Spleen (tissue), 13 donors: ENCODE measurements at places on chromosomes 1 and 21.

DNA sequence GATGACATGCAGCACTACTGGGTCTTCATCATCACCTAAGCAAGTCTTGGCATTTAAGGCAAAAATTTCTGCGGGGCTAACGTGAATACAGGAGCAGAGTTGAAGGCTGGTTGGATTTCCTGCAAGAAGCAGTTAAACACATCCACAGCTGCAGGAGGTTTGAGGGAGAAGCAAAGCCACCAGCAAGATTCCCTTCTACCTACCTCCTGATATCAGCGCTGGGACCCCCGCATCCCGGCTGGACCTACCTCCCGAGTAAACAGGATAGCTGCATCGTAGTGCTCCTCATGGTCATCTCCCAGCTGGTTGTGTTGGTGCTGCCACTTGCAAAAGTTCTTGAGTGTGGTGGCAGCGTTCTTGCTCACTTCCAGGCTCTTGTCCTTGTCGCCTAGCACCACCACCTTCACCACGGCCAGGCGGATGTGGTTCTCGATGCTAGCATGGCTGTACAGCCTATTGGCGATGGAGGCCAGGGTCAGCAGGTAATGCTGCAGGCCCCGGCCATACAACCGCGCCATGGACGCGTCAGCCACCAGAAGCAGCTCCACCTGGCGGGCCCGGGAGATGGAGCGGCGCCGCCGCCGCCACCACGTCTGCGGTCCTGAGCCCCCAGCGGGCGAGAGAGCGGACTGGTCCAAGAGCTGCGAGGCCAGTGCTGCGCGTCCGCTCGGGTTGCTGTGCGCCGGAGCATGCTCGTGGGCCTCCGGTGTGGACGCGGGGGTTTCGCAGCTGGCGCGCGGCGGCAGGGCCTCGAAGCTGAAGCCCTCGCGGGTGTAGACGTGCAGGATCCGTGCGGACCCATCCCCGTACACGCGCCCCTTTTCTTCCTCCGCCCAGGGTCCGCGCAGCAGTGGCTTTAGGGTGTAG is 1.6 kb downstream of the ADAMTS5 start:
- peak; percentile 78 for DNase-seq

DNA sequence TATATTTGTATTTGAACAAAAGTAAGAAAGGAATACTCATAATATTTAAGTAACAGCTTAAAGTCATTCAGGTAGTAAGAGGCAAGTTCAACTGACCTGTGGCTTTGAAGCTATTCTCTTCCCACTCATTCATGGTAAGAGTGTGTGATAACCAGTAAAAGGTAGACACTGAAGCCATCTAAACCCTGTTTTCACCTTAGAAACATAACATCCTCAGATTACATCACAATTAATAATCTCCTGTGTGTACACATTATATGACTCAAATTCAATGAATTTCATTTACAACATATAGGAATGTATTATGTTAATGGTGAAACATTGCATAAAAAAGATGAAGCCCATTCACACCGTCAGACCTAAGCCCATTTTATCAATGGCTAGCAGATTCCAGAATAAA is 364.8 kb upstream of the SNX7 start:
- DNase-seq, result no peak

DNA sequence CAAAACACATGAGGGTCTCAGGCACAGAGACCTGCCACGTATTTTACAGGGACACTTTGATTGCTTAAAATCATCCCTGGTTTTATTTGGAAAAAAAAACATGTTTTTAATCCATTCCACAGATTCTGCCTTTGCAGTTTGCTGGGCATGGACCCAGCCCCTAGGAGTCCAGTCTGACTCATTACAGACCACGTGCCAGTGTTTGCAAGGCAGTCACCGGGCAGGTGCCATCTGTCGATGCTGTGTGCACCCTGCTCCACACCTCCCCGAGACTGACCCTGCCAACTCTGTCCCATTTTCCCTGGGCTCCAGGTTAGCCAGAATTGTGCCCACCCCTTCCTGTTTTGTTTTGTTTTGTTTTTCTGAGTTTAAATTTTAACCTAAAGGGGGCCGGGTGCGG is 148.4 kb upstream of the TMEM51 start:
- DNase-seq, result no peak

DNA sequence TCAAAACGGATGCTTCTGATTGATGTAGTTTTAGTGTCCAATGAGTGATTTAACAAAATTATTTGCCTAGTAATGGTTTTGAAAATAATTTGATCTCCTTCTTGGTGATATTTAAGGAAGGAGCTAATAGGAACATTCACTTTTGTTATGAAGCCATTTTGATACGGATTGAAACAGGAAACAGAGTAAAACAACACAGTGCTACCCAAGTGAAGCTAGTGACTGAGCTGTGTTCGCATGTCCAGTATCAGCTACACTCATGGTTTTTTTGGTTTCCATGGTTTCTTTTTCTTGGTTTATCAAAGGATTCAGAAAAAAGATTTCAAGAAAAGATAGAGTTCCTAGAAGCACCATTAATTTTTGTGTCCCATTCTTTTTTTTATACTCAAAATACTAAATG is 40.1 kb upstream of the PLEKHO1 start:
- no peak for DNase-seq

DNA sequence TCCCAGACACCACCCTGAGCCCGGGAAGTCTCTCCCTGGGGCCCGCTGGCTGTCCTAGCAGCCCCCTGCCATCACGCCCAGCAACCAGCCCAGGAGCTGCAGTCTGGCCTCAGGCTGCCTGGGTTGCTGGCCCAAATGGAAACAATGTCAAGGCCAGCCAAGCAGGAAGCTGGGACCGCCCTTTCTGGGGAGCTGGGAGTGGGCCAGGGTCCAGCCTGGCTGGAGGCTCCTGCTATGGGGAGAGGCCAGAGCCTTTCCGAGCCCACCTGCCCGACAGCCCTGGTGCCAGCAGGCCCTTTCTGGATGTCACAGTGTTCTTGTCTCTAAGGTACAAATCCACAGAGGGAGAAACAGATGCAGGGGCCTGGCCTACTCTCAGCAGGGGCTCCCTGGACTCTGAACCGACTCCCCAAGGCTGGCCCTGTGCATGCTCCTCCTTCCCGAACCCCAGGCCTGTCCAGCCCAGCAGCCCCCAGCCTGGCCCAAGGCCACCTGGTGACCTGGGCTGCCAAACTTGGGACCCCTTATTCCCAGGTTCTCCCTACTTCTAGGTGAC is 1.2 kb upstream of the MMEL1 start:
- DNase-seq, result peak; percentile 69

DNA sequence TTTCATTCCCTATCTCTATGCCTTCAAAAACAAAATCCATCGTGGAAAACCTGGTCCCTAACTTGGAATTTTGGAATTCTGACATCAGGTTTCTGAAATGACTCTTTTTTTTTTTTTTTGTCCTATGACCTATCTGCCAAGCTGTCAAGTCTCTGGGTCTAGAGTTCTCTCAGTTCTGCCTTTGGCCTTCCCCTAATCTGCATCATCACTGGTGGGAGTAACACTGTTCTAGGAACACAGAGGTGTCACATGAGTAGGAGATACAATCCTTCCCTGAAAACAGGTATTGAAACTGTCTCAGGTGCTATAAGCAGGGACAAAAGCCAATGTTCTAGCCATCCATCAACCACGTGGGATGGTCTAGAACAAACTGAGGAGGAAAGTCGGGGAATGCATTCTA is 142.0 kb upstream of the ATP1B1 start:
- DNase-seq, result no peak

DNA sequence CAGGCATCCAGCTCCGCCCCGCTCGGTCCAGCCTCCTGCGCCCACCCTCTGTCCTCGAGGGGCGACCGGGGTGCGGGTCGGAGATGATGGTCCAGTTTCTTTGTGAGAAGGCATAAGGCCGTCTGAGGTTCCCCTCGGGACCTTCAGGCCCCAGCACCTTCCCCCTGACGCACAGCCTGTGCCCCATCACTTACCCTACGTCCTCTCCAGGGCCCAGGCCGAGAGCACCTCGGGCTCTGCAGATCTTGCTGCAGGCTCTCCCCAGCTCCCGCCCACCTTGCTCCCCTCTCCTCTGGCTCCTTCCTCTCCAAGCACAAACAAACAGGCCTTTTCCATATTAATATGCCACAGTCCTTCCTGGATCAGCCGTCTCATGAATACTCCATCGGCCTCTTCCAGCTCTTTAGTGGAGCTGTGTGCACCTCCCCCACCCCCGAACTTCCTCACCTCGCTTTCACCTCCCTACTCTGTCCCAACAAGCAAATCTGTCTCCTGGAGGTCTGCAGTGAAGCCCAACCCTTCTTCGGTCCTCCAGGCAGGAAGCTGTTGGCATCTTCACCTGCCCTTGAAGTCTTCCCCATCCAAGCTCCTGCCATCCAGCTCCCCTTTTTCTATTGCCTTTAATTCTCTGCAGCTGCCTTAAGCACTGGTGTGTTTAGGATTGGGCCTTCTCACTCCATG is 448 bp upstream of the COL9A2 start:
- DNase-seq, result no peak

GRCh38 chr1:14310476-14310875 is 288.0 kb upstream of the KAZN start:
- no peak for DNase-seq

DNA sequence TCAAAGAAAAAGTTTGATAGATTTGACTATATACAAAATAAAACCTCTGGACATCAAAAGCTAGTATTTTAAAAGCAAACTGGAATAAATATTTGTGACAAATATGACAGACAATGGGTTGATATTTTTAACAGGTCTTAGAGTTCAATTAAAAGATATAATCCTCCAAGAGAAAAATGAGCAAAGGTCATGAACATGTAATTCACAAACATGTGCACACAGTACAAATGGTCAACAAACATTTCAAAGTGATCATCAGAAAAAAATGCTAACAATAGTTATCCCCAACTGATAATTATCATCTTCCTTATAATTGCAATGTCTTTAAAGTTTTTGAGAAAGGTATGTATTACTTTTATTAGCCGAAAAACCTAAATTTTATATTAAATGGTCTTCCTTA is 32.0 kb downstream of the WDR64 start:
- DNase-seq, result no peak

- no peak for DNase-seq
Measured at GRCh38 chr1:205949753-205950152, 6.5 kb upstream of the SLC26A9 start.

DNA sequence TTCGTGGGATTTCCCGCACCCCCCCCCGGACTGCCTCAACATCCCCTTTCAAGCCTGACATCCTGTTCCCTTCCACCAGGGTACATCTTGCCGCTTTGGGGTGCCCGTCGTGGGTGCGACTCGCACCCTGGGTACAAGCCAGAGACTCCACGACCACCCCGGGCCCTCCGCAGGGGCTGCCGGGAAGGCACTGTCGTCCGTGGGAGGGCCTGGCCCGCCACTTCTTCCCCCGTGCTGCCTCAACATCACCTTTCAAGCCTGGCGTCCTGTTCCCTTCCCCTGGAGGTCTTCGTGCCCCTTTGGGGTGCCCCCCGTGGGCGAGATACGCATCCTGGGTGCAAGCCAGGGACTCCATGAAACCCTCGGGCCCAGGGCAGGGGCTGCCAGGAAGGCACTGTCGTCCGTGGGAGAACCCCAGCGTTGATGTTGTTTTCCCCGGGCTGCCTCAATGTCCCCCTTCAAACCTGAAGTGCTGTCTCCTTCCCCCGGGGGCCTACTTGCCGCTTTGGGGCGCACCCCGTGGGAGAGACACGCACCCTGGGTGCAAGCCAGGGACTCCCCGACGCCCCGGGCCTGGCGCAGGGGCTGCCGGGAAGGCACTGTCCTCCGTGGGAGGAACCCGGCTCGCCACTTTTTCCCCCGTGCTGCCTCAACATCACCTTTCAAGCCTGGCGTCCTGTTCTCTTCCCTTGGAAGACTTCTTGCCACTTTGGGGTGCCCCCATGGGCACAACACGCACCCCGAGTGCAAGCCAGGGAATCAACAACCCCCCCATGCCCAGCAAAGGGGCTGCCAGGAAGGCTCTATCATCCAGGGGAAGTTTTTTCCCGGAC is 138.6 kb downstream of the LIPI start:
- no peak for DNase-seq

DNA sequence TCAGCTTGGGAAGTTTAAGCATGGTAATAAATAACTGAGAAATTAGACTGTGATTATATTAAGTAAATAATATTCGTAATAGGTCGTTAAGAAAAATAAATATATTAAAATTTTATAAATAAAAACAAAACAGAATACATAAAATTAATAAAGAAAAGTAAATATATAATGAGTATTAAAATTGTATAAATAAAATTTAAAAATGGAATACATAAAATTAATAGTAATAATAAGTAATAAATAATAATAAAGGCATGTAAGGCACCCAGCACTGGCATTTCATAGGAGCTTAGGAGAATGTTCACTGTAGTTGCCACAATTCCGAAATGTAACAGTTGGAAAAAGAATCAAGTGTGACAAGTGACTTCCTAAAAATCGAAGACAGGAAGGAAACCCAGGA is 45.8 kb upstream of the FHAD1 start:
- no peak for DNase-seq

GRCh38 chr1:180611016-180611930 is 20.5 kb upstream of the XPR1 start:
- DNase-seq, result no peak

GRCh38 chr1:210428696-210429095 is 100.0 kb downstream of the HHAT start:
- no peak for DNase-seq

- peak; percentile 70 for DNase-seq
Measured at GRCh38 chr21:42566524-42567213, 53.0 kb downstream of the SLC37A1 start.

GRCh38 chr1:160904783-160905616 is 20.0 kb upstream of the ITLN1 start:
- DNase-seq, result no peak

- DNase-seq, result no peak
Measured at GRCh38 chr1:151799179-151800022, 5.8 kb downstream of the LINGO4 start.

DNA sequence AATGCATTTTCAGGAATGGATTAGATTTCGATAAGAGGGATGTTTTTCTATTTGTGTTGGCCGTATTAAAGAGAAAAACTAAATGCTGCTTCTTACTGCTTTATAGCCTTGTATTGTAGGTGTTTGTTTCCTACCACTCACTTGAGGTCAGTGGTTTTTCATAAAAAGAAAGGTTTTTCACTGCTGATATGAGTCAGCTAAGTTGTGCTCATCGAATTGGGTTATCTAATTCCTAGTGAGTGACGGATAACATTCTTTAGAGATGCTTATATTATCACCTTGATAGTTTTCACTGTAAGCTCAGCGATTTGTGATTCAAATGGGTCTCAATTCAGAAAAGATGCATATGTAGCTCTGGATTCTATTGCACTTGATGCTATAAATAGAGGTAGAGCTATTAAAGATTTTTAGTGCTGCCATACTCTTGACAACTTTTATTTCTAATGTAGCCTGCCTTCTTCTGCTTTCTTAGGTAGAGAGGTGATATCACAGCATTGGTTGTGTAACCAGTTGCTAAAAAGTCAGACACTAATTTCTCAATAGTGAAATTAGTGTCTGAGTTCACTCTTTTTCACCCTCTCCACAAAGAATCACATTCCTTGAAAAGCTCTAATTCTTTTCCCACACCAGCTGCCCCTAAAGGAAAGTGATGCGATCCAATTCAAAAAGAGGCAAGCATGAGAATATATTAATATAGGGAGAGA is 180.0 kb downstream of the RASAL2 start:
- DNase-seq, result no peak

GRCh38 chr1:169648709-169649108 is 18.8 kb upstream of the SELP start:
- DNase-seq, result no peak

- peak; percentile 84 for DNase-seq
Measured at GRCh38 chr1:1117469-1117831, 1.6 kb upstream of the C1orf159 start.

GRCh38 chr1:206010060-206010459 is 6.9 kb upstream of the RAB7B start:
- DNase-seq, result no peak
